ENCODE measurements at places on chromosomes 7 and 10. TPM values are rescaled to one million over a fixed set of nuclear protein-coding genes. Genes with fewer than 3 reads are reported as not detected.

- no peak for DNase-seq
Observed at GRCh38 chr10:85679061-85679460, 687.5 kb downstream of the GRID1 start.

- DNase-seq = no peak
Observed at GRCh38 chr10:77512219-77512578, 125.4 kb downstream of the KCNMA1 start.

- DNase-seq = no peak
Observed at GRCh38 chr10:5041471-5042023, 37.9 kb upstream of the AKR1C2 start.

- DNase-seq = no peak
Observed at GRCh38 chr7:5354460-5355232, 69.0 kb downstream of the TNRC18 start.

The JAKMIP3 gene
- polyA plus RNA-seq = not detected

GRCh38 chr7:121371367-121371766 is 24.7 kb downstream of the FAM3C start:
- DNase-seq = no peak

DNA sequence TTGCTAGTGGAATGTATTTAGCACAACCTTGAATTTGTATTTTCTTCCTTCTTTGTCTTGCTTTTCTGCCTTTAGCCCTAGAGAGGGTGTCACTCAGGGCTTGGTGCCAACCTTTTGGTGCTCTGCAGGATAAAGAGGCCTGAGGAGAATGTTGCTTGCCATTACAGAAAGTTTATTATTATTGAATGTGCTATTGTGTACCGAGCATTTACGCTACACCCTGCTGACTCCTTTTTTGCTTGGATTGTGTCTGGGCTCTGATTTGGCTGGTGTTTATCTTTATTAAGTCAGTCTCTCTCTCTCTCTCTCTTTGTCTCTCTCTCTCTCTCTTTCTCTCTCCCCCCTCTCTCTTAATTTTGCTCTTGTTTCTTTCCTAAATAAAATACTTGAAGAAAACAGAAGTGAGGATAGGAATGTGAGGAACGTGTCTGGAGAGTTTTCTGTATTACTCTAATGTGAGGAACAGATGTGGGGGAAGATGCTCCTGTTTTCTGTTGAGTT is 284.4 kb upstream of the PHYHIPL start:
- DNase-seq = no peak

The TMEM60 gene
- 30.7 TPM for polyA plus RNA-seq

DNA sequence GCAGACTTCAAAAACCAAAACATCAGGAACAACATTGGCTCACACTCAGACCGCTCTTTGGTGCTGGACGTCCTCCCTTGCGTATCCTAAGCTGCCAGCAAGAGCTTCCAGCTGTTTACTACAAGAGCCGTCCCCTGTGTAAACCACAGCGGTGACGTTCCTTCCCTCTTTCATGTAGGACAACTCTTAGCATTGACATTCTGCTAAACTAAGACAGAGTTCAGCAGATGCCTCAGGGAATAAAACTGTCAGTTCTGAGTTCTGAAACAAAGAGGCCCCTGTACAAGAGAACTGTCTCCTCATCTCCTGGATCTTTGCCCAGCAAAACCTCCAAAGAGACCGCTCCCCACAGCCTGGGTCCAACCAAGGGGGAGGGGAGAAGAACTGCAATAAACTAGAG is 57.8 kb upstream of the OPALIN start:
- no peak for DNase-seq

The CYP17A1 gene
- not detected for polyA plus RNA-seq

The SPAG6 gene
- polyA plus RNA-seq = not detected

DNA sequence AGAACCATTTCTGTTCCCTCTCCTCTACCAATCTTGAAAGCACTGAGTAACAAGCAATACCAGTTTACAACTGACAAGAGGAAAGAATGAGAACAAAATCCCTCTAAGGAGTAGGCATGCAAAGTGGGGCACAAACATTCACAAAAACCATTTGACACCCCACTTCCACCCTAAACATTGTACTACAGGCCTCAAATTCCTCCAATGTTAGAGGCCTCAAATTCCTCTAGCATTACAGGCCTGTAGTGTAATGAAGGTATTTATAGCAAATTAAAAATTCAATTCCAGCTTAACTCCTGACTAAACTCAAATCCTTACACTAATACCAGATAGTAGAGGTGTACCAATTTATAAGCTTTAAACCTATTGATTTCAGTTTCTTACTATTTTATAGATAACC is 85.4 kb downstream of the SIRT1 start:
- no peak for DNase-seq

DNA sequence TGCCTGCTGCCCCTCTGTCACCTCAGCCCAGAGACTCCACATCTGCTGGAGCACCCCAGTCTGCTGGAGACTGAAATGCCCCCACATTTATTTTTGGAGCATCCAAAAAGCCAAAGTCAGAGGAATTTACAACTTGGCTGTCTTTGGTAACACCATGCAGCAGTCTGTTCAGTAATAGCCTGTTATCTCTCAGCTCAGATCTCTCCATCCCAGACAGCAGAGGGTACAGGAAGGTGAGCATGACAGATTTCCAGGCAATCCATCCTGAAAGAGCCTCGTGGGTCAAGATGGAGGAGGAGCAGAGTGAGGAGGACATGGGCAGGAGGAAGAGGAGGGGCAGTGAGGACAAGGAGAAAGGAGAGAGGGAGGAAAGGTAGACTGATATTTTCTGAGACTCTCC is 55.9 kb downstream of the GRID1 start:
- DNase-seq = no peak

- no peak for DNase-seq
Observed at GRCh38 chr10:46556515-46557318, at the start of gene GPRIN2. Gene GPRIN2 (minus strand): TSS chr10:46556658. CDS start chr10:46550736, 5,922 bp downstream.

Measured in naive B cell (primary cell).